A549 treated with AZD2906 at 1 μM for 4 hours (cell line): ENCODE measurements at places on chromosomes 6 and 20. TPM values are rescaled to one million over a fixed set of nuclear protein-coding genes. Genes with fewer than 3 reads are reported as not detected.

The SLC22A3 gene
- 51.7 to 57.9 TPM (median 53.1 TPM) in 5 replicates for total RNA-seq

The C6orf89 gene
- total RNA-seq, result 15.1 to 17.9 TPM (median 17.4 TPM) in 5 replicates

The CST5 gene
- total RNA-seq, result not detected in 5 replicates

The HSPA1L gene
- 1.2 to 1.7 TPM (median 1.4 TPM) in 5 replicates for total RNA-seq

The SIRPB1 gene
- total RNA-seq, result 0.41 to 0.56 TPM (median 0.43 TPM) in 5 replicates

The TCF15 gene
- total RNA-seq, result not detected in 5 replicates

The ENPP4 gene
- 0.24 to 0.35 TPM (median 0.31 TPM) in 5 replicates for total RNA-seq

The TREML2 gene
- not detected in 5 replicates for total RNA-seq
